ENCODE measurements at places on chromosomes 5 and 9.

- DNase-seq = no peak
Observed at GRCh38 chr9:127904561-127905003, 5.2 kb upstream of the ST6GALNAC6 start.

DNA sequence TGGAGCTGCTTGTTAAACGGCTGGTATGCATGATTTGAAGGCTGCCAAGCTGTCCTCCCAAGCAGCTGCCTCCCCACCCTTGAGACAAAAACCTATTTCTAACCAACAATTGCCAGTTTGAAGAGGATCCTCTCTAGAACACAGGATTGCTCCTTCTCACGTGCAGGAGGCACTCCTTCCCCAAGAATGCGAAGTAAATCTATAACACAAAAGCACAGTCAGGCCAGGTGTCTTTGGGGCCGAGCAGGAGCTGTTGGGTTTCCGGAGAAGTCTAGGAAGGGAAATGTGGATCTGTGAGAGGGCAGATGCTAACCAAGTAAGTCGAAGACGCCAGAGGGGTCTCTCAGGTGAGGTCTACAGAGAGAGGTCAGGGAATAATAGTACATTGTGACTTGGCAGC, 35.4 kb upstream of the GNPDA1 start:
- DNase-seq = no peak

GRCh38 chr5:115774684-115775083, 41.8 kb downstream of the CDO1 start:
- no peak for DNase-seq

DNA sequence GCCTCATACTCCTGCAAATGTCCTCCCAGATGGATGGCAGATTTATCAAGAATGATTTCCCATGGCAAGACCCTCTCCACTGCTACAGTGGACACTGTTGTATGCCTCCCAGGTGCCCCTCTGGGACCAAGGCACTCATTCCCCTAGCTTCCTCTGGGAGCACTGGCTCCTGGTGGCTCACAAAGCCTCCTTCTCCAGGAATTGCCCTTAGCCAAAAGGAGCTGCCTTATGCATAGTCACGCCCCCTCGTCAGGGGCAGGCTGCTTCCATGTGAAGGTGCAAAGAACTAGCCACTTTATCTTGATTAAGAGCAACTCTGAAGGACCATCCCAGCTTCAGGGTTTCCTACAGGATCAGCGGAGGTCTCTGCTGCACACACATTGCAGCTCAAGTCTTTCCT, 358.1 kb downstream of the CDK5RAP2 start:
- DNase-seq = no peak

GRCh38 chr9:21994556-21995005, at the start of gene CDKN2B-AS1:
TSS of gene CDKN2B-AS1 (plus strand) at chr9:21994791.
- no peak for DNase-seq

GRCh38 chr5:159133041-159133741, 33.5 kb upstream of the EBF1 start:
- DNase-seq = no peak

GRCh38 chr9:99180199-99180598, 41.5 kb downstream of the ALG2 start:
- no peak for DNase-seq

DNA sequence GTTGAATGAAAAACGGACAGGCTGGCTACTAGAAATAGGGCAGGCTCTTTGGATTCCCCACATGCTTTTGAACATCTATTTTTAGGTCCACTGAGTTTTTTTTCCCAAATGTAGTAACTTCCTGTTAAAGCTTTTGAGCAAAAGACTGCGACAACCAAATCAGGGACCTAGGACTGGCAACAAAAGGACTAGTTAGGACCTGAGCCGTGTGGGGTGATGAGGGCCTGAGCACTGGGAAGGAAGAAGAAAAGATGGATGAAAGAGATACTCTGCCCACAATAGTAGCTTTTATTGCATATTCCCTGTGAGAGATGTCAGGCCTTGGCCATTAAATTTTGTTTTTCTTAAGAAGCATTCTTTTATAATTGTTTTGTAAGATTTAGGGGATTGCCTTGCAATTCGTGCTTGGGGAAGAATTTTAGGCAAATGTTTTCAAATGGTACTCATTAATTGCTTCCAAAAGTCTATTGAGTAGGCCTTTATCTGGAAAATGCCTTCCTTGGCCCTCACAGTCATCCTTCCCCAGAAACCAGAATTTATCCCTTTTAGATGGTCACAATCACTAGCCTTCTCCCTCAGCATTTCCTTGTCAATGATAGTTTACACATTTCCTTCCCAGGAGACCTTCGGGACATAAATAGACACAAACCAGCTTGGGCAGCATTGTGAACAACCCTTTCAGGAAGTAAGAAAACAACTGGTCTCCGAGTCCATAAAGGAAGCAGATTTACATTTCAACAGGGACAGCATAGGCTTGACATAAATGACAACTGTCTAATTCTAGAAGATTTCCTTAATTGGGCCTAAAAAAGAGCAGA, 166.5 kb downstream of the RMI1 start:
- no peak for DNase-seq
